Cardiac muscle cell (in vitro differentiated cells and primary cell): ENCODE measurements at places on chromosomes 4 and X. TPM values are rescaled to one million over a fixed set of nuclear protein-coding genes. Genes with fewer than 3 reads are reported as not detected.

- no peak for DNase-seq
- H3K27me3 ChIP-seq = no peaks in the 10 kb centered on the region
- H3K4me1 ChIP-seq = no peaks in the 10 kb centered on the region
- no peak overlapping the region for H3K4me3 ChIP-seq
- H3K36me3 ChIP-seq = peaks cover 2% of the 10 kb centered on the region
- H3K27ac ChIP-seq = no peak overlapping the region
Measured at GRCh38 chrX:84108584-84108983, 79.4 kb downstream of the RPS6KA6 start.

GRCh38 chr4:80072228-80072743 is 743 bp downstream of the ANTXR2 start:
- H3K36me3 ChIP-seq = peaks cover 11% of the 10 kb centered on the region
- peak; percentile 67 for DNase-seq
- H3K4me3 ChIP-seq = peak overlapping the region; percentile 69
- peak overlapping the region; percentile 94 for H3K27ac ChIP-seq

DNA sequence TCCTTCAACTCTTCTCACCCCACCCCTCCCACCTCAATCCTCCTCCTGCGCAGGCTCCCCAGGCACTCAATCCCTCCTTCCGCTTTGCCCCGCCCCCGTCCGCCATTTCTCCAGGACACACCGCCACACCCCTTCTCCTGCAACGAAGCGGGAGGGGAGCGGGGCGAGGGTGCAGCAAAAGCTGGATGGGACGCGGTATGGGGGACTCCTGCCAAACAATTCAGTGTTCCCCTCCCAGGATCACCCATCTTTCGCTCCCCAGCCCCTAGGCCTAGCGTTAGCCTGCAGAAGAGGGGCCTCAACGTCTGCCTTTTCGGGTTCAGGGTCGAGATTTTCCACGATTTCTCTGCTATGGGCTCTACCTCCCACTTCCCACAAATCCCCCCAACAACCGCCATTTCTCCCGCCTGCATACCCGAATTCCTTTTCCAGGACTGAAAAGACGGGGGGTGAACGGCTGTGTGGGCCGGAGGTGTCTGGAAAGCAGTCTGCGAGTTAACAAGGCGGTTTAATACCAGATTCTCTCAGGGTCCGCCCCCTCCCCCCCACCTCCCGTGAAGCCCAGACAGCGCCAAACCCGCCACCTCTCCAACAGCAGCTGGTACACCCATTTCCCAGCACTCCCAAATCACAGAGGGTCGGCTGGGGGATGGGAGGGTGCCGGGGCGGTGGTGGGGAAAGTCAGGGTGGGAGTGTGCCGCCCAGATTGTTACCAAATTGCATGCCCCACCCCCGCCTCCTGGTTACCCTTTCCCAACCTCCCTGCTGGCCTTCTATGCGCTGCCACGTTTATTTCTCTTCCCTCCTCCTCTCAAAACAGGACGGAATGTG is 774 bp downstream of the ARMCX2 start:
- peak overlapping the region; percentile 60 for H3K4me3 ChIP-seq
- no peaks in the 10 kb centered on the region for H3K27me3 ChIP-seq
- DNase-seq = peak; percentile 64
- peaks cover 4% of the 10 kb centered on the region for H3K36me3 ChIP-seq

DNA sequence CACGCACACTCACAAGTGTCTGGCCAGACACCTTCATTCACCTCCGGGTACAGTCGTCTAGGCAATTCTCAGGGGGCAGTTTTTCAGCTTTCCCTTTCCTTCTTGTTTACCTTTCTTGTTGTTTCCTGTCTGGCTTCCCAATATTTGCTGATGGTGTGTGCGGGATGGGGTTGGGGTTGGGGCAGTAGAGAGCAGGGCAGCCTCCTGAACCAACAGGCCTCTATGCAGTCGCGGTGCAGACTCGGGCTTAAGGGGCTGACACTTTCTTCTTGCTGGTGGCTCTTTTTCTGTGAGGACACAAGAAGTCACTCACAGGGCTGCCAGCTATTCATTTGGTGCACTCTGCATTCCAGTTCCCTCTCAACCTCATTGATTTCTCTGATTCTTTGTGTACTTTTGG is 56.4 kb downstream of the NBDY start:
- no peak for DNase-seq
- no peaks in the 10 kb centered on the region for H3K27me3 ChIP-seq
- no peak overlapping the region for H3K4me3 ChIP-seq
- H3K4me1 ChIP-seq = no peaks in the 10 kb centered on the region
- no peak overlapping the region for H3K27ac ChIP-seq

DNA sequence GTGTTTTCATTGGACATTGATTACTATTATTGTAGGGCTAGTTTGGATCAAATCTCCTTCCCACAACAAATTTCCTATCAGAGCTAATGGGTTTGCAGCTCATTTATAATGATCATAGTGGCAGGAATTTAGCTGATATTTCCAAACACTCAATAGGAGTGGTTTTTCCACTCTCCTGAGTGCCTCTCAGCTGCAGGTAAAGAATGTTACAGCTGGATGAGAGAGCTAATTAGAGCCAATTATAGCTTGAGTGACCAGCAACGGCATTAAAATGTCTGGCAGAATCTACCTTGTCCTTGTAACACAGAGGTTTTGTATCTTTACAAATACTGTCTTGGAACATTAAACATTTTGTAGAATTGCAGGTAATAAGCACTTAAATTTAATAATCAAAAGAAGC is 602.8 kb upstream of the EPHA5 start:
- H3K27ac ChIP-seq = no peak overlapping the region
- no peaks in the 10 kb centered on the region for H3K4me1 ChIP-seq
- DNase-seq = no peak
- no peaks in the 10 kb centered on the region for H3K36me3 ChIP-seq

- H3K27me3 ChIP-seq = peaks cover 42% of the 10 kb centered on the region
- H3K27ac ChIP-seq = no peak overlapping the region
- no peaks in the 10 kb centered on the region for H3K4me1 ChIP-seq
- DNase-seq = peak; percentile 65
- H3K4me3 ChIP-seq = no peak overlapping the region
- H3K36me3 ChIP-seq = no peaks in the 10 kb centered on the region
Measured at GRCh38 chr4:105140684-105141490, 5.8 kb upstream of the TET2 start.

DNA sequence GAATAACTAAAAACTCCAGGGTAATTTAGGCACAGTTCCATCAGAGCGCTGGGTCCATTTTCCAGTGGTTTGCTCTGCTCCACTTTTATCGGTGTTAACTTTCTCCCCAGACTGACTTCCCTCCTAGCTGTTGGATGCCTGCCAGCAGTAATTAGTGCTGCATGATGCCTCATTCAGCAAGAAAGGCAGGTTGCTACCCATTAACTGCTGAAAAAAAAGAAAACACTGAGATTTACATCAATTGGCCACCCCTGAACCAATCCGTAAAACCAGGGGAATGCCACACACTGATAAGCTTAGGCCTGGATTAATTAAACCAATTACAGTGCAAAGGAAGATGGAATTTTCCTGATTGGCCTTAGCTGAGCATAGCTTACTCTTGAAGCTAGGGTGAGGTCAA is 182.4 kb upstream of the CXXC4 start:
- no peaks in the 10 kb centered on the region for H3K27me3 ChIP-seq
- DNase-seq = peak; percentile 52
- peaks cover 3% of the 10 kb centered on the region for H3K4me1 ChIP-seq
- H3K36me3 ChIP-seq = no peaks in the 10 kb centered on the region
- H3K27ac ChIP-seq = no peak overlapping the region
- H3K4me3 ChIP-seq = no peak overlapping the region

GRCh38 chrX:137118536-137118935 is 84.7 kb upstream of the GPR101 start:
- no peaks in the 10 kb centered on the region for H3K4me1 ChIP-seq
- H3K27ac ChIP-seq = no peak overlapping the region
- no peak overlapping the region for H3K4me3 ChIP-seq
- no peaks in the 10 kb centered on the region for H3K36me3 ChIP-seq

DNA sequence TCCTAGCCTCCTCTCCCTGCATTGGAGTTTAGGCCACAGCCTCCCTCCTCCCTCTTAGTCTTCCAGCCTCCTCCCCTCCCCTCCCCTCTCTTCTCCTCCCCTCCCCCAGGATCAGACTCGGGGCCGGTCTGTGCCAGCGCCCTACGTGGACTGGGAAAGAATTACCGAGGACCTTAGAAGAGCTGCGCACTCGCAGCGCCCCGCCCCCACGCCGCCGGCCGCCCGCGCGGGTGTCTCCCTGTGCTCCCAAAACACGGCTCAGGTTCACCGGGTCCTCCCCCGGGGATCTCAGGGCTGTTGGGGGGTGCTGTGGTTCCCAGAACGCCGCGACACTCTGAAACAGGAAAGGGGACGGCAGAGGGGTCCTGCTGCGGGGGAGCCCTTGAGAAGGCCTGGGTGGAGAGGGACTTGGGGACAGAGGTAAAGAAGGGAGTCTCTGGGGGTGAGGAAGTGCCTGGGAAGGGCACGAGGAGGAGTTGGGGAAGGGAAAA is 122.3 kb upstream of the TBL1X start:
- peaks cover 22% of the 10 kb centered on the region for H3K4me1 ChIP-seq

DNA sequence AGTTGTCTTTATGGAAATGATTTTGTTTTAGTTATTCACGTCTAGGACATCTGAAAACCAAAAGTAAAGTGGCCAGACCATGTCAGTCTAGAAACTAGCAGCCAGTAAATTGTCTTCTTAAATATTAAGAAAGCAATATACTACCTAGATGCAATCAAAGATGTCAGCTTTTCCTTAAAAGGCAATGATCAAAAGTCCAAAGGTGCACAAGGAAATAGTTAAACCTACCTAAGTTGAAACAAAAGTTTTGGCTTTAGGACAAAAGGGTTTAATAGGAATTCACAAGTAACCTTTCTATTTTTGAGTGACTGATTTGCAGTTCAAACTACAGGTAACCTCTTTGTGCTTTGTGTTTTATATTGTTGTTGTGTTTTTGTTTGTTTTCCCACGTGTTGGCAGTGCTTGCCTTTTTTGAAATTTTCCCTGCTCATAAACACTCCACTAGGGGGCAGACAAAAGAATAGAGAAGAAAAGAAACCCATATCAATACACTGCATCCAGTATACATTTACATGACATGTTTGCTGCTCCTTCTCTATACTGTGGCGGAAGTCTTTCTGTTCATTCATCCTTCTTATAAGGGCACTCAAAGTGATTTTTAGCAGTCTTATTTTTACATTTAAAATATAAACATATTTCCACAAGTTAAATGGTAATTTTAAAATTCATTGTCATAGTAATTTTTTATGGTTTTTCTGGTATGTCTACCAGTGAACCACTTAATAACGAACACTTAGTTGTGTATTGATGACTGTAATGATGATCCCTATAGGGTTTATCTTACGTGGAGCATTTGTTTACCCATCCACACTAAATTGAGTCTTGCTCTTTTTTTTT is 62.7 kb downstream of the GAB1 start:
- H3K4me1 ChIP-seq = peaks cover 17% of the 10 kb centered on the region
- H3K36me3 ChIP-seq = no peaks in the 10 kb centered on the region
- H3K27ac ChIP-seq = no peak overlapping the region
- peak; percentile 38 for DNase-seq
- no peak overlapping the region for H3K4me3 ChIP-seq

DNA sequence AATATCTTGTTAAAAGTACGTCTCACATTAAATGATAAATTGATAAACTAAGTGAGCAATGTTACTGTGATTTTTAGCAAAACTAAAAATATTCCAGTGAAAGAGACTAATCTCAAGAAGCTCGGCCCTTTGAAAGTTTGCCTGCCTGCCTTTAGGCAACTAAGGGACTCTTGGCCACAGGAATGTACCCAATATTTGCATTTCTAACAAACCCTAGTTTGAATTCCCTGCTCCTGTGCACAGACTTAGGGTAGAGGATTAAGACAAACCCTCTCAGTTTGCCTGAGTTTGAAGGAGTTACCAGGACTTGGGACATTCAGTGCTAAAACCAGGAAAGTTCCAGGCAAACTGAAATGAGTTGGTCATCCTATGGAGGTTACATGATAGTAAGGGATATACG is 157.1 kb downstream of the SCFD2 start:
- no peaks in the 10 kb centered on the region for H3K36me3 ChIP-seq
- no peak for DNase-seq
- no peaks in the 10 kb centered on the region for H3K4me1 ChIP-seq
- no peak overlapping the region for H3K27ac ChIP-seq
- H3K27me3 ChIP-seq = no peaks in the 10 kb centered on the region
- H3K4me3 ChIP-seq = no peak overlapping the region

DNA sequence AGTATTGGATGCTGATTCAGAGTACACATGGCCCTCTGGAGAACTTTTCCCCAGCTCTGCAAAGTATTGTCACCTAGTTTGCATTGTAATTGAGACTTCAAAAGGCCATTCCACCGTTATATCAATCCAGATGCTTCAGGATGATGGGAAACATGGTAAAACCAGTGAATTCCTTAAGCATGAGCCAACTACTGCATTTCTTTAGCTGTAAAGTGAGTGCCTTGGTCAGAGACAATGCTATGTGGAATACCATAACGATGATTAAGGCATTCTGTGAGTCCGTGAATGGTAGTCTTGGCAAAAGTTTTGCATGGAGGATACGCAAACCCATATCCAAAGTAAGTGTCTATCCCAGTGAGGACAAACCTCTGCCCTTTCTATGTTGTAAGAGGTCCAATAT is 355.2 kb downstream of the DCAF12L2 start:
- DNase-seq = no peak
- no peaks in the 10 kb centered on the region for H3K36me3 ChIP-seq
- H3K27me3 ChIP-seq = no peaks in the 10 kb centered on the region

DNA sequence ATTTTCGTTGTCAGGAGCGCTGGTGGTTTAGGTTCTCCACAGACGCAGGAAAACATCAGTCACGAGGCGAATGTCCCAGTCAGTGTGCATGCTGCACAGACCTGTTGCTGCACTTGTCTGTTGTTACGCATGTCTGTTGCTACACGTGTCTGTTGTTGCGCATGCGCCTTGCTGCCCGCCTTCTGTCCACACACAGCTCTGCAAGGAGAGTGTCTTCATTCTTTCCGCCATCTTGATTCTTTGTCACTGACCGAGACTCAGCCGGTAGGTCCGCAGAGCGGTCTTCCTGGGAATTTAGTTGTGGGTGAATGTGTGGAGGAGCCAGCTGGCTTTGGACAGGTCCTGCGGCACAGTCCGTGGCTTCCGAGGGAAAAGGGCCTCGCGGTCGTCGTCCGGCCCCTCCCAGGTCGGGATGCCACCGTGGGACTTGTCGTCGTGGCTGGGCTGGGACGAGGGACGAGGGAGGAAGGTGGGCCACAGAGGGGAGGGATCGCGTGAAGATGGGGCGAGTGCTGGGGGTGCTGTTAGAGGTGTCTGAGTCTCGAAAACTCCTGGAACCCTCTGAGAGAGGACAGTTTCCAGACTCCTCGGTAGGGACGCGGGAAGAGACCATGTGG is at the start of gene PAGE2B:
PAGE2B (plus strand) TSS at position 180 of the 617 bp plus-strand sequence. CDS start 1,012 bp downstream, outside the sequence.
- no peaks in the 10 kb centered on the region for H3K36me3 ChIP-seq
- no peak for DNase-seq
- H3K27me3 ChIP-seq = no peaks in the 10 kb centered on the region
- H3K27ac ChIP-seq = no peak within 1 kb of the TSS
- H3K4me1 ChIP-seq = no peaks in the 10 kb centered on the region

The F8 gene
- 7.5 and 10.0 TPM in 2 replicates for total RNA-seq

The AADAT gene
- total RNA-seq = 8.9 and 10.2 TPM in 2 replicates

The UCP1 gene
- 0.21 TPM in 1 of 2 replicates, not detected in the other for total RNA-seq

The IRS4 gene
- 0.35 TPM in 1 of 2 replicates, not detected in the other for total RNA-seq

The NAT8L gene
- 14.6 and 20.9 TPM in 2 replicates for total RNA-seq

The KLF8 gene
- 7.4 and 9.4 TPM in 2 replicates for total RNA-seq
